Left lung (tissue), 14 donors: ENCODE measurements at places on chromosomes 6 and 20. TPM values are rescaled to one million over a fixed set of nuclear protein-coding genes. Genes with fewer than 3 reads are reported as not detected.

GRCh38 chr6:73032586-73032985 is 192.7 kb downstream of the KHDC1L start:
- no peak for DNase-seq

DNA sequence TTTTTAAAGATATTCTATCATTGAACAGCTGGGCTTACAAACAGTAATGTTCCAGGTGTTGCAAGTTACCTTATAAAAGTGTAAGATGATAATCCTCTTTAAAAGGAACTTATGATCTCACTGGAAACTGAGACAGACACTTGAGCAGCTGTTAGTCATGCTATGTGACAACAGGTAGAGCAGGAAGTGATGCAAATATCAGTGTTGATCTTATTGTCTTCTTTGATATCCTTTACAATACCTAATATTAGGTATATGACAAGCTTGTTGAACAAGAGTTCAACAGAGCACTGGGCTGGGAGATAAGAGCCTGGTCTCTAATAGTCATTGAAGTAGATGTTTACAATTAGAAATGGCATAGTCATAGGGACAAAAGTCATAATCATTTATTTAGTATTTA is 150.0 kb downstream of the UBE3D start:
- DNase-seq, result no peak

DNA sequence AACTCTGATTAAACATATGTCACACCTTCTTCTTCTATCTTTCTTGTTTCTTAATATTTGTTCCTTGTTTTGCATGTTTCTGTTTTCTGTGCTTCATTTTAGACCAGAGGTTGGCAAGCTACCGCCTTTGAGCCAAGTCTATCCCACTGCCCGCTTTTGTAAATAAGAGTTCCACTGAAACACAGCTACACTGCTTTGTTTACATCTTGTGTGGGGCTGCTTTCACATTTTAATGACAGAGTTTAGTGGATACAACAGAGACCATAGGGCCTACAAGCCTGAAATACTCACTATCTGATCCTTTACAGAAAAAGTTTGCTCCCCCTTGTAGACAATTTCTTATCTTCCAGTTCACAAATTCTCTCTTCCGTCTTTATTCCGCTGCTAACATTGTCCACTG is 109.4 kb upstream of the SPACA1 start:
- DNase-seq, result no peak

Gene SMIM28
- not detected for total RNA-seq

Gene HTR1E
- total RNA-seq, result not detected

GRCh38 chr20:23257848-23258746 is 92.5 kb upstream of the NXT1 start:
- DNase-seq, result no peak

Gene TMEM170B
- 5.4 TPM for total RNA-seq

GRCh38 chr20:48657426-48658197 is 170.2 kb downstream of the PREX1 start:
- no peak for DNase-seq

DNA sequence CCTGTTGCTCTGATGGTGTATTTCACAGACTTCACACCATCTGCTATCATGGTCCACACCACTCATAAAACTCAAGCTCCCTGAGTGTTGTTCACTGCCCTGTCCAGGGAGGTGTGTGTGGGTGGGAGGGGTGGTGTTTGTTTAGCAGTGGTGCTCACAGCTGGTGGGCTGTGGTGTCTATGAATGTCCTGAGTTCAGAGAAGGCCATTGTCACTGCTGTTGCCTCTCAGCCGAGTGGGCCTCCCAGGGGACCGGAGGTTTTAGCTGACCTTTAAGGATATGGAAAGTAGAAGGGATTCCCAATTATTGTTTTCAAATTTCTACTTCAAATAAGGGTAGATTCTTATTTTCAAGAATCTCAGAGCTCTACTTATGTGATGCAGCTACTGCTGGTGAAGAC is 45.6 kb downstream of the DTD1 start:
- no peak for DNase-seq

GRCh38 chr6:31617010-31617409 is 2.0 kb downstream of the AIF1 start:
- DNase-seq, result no peak

Gene TRIM31
- total RNA-seq, result 0.39 TPM

DNA sequence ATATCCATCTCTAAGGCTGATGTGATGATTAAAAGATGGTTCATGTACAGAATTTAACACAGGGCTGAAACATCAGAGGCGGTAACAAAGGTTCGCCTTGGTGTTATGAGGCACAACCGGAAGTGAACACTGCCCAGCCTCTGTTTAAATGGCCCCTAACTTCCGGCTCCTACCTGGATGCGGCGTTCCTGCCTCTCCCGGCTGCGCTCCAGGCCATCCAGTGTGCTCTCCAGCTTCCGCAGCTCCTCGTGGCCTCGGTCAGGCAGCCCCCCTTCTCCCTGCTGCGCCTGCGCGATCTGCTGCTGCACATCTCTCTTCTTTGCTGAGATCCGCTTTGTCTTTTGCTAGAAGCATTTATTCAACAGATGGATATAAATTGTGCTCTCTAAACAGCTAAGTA is 195.3 kb downstream of the SYNE1 start:
- DNase-seq, result no peak

Gene SOX12
- 18.7 TPM for total RNA-seq

DNA sequence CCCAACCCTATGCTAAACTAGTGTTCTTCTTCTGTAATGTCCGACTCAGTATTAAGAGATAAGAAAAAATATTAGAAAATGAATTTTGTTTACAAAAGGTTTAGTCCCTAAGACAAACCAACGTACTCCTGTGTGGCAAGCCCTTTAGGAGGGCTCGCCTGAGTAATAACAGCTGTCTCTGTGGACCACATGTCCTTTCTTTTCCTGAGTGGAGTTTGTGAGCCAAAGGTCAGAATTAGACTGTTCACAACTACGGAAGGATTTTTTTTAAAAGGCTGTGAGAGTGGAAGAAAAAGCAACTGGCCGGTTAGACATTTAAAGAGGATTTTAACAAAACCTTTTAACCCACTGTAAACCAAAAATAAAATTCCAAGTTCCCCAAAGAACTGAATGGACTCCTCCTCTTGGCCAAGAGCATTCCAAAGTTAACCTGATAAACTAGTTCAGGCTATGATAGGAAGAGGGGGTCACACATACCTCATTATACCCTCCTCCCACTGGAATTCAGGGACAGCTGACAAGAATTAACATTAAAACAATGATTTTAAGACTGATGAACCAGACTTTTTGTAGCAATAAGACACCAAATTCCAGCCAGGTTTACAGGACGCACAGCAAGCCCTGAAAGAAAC is 43.5 kb downstream of the FAM184A start:
- no peak for DNase-seq

Gene POPDC3
- total RNA-seq, result 0.71 TPM

Gene SCAND1
- 58.1 TPM for total RNA-seq

Gene FKBP1C
- 1.3 TPM for total RNA-seq

Gene KIAA0408
- 50.0 TPM for total RNA-seq

Gene PLG
- total RNA-seq, result 0.79 TPM

DNA sequence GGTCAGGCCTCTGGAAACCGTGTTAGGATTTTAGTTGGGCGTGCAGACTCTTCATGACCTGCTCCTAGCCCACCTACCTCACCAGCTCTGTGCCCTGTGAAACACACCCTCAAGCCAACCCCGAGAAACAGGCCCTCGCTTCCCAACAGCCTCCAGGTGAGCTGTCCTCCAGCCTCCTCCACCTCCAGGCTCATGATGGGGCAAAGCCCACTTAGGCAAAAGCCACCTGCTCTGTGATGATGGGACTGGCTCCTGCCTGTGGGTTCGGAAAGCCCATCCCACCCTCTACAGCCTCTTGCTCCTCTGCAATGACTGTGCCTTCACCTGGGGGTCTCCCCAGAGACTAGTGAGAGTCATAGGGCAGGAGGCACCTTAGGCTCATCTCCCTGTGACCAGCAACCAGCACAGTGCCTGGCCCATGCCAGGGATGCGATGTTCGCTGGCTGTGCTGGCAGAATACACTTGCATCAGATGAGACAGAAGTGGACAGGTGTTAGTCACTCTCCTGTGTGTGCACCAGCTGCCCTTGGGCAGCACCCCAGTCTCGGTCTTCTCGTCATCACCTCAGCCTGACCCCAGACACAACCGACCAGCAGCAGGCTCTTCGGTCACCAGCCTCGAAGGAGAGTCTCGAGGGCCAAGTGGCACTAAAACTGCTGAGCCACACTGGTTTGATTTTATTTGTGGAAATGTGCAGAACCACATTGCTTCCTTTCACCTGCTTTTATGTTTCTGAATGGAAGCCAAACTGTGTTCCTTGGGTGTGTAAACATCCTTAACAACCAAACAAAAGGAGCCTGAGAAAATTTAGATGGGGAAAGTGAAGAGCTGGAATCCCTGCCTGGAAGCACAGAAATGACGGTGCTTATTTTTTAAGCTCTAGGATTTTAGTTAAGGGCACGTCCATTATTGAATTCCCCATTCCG is 10.7 kb downstream of the PXDC1 start:
- DNase-seq, result no peak

DNA sequence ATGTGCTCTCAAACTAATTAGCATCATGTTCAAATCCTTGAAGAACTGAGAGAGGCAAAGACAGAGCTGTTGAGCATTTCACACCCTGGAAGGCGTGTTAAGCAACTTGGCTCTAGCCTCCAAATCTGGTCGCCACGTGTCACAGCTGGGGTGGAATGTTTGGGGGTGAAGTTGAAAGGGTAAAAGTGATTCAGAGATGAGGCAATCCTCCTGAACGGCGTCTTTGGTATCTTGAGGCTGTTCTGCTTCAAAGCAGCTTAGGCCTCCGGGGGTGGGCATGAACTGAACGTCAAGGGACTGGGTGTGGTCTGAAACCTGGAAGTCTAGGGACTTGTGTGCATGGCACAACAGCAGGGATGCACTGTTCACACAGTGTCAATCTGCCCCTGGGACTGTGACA is 62.3 kb downstream of the TRAM2 start:
- DNase-seq, result no peak
